Panc1 (cell line): ENCODE measurements at places on chromosomes 7 and 10.
A peak's percentile ranks its signal among the peaks of the same experiment; 100 is the strongest.

DNA sequence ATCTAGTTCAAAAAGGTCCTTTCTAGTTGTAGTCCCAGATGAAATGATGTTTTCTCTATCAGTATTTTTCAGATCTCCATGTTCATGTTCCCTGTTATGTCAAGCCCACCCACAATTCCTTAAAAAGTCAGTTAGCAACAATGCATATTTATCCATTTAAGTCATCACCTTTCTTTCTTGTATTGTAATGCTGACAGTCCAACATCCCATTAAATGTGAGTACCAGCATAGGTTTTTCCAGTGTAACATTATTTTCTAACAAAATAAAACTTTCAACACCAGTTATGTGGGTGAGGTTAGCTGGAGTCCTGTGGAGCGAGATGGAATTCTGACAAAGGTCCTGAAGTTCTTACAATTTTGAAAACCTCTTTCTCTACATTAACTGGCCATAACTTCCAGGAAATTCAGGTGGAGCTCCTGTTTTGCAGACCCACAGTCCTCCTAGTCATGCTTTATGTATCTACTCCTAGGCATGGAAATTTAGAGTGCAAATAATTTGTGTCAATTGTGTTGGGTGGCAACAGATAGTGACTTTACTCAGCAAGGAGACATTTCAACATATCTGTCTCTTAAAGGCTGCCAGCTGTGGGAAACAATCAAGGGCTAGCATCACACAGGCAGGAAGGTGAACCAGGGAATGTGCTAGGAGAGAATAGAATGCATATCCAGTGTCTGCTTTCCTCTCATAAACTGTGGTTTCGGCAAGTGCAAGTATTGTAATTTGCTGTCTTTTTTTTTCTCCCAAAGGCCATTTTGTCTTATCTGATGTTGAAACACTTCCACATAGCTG, 162.6 kb downstream of the MTERF1 start:
- H3K27ac ChIP-seq = no peak overlapping the region
- H3K27me3 ChIP-seq = no peaks in the 10 kb centered on the region
- DNase-seq = no peak

DNA sequence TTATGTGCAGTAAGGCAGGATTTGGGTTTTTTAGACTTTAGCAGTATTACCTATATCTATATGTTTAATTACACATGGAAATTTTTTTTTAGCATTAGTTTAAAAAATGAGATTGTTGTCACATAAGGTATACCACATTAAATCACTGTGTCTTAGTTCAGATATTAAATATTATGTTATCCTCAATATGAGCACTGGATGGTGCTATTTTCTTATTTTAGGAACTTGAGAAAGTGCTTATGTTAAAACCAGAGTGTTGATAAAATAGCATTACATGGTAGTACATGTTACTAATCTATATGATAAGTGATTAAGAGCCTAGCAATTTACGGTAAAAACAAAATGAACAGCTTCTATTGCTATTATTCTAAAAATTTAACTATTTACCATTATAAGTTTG, 28.8 kb downstream of the MIOS start:
- no peak overlapping the region for H3K4me3 ChIP-seq
- peak; percentile 15 for DNase-seq
- 0 out of 2 replicates have a peak, but pooled peaks cover 13% of the 10 kb centered on the region for H3K36me3 ChIP-seq
- H3K27me3 ChIP-seq = no peaks in the 10 kb centered on the region
- no peaks in the 10 kb centered on the region for H3K4me1 ChIP-seq

DNA sequence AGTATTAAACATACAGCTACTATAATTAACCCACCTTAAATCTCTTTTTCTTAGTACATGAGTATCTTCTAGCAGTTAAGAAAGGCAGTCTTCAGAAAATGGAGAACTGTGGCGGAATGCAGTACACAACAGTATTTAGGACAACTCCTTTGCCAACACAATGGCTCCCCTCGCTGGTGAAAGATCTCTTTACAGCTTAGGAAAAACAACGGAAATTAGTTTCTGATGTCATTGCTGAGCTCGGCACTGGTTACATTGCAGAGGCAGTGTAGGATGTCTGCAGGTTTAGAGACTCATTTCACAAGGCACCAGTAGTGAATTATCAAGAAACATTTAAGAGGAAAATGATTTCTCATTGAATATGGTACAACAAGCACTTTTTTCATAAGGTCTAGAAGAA, 43.4 kb downstream of the GLRX3 start:
- peaks cover 16% of the 10 kb centered on the region for H3K36me3 ChIP-seq
- no peak overlapping the region for H3K27ac ChIP-seq
- no peaks in the 10 kb centered on the region for H3K4me1 ChIP-seq
- no peak for DNase-seq
- no peaks in the 10 kb centered on the region for H3K27me3 ChIP-seq

DNA sequence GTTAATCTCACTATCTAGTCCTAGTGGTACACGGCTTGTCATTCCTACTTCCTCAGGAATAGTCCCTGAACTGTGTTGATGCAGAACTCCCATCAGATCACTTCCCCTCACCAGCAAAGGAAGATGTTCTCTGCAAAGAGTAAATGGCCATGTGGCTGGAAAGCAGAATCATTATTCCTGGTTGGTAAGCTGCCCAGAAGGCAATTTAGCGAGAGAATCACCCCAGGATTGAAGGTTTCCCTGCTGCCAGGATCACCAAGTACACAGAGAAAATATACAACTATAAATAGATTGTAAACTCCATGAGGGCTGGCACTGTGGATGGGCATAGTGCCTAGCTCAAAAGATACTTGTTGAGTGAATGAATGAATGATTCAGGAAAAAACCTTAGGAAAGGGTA, 115.0 kb downstream of the GFRA1 start:
- no peaks in the 10 kb centered on the region for H3K27me3 ChIP-seq
- no peak for DNase-seq
- H3K36me3 ChIP-seq = no peaks in the 10 kb centered on the region
- H3K4me3 ChIP-seq = no peak overlapping the region
- H3K27ac ChIP-seq = no peak overlapping the region

DNA sequence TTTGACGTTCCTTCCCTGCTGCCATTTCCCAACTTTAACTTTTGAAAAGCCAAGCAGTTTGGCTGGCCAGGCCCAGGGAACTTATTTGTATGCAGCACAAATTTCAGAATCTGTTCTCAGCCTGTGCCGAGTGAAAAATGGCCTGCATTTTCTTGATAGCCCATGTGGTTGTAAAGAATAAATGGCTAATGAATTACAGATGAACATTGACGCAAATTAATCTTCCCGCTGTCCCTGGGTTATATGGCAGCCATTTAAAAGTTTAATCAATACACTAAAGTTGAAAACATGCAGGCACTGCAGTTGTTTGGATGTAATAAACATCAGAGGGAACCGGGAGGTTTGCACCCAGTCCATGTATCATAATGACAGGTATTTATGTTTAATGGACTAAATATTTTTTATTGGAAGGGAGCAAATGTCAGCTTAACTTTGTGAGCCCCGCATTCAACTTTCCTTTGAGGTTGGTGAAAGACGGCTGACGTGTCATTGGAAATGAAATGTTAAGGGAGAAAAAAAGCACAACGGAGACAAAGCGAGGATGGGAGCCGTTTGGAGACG, 1092.4 kb downstream of the LRMDA start:
- H3K4me3 ChIP-seq = no peak overlapping the region
- no peaks in the 10 kb centered on the region for H3K4me1 ChIP-seq
- H3K27me3 ChIP-seq = no peaks in the 10 kb centered on the region
- H3K27ac ChIP-seq = no peak overlapping the region

- H3K36me3 ChIP-seq = no peaks in the 10 kb centered on the region
- H3K27ac ChIP-seq = no peak overlapping the region
- no peak for DNase-seq
- no peak overlapping the region for H3K4me3 ChIP-seq
These were observed 244.6 kb downstream of the BUB3 start for GRCh38 chr10:123398756-123399155.
